ENCODE measurements at places on chromosomes 5 and 9. TPM values are rescaled to one million over a fixed set of nuclear protein-coding genes. Genes with fewer than 3 reads are reported as not detected.

NKD2 gene
- 1.7 TPM for total RNA-seq

AIF1L gene
- total RNA-seq = 58.4 TPM

UBE2D2 gene
- total RNA-seq = 120 TPM

F2RL2 gene
- 2.0 TPM for total RNA-seq

DNA sequence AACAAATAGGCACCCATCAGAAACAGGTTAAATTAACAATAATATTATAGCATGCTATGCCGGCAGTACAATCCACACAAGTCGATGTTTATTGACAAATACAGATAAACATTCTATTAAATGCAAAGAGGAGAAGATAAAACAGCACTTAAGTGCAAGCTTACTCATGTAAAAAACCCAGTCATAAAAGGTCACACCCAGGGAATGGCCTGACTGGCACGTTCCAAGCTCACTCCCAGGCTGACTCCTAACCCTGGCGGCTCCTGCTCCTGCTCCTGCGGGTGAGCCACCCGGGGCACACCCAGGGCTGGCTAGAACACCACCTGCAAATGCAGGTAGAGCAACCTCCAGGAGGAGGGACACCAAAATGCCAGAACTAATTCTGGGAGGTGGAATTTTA, 66.9 kb downstream of the SEMA4D start:
- no peak for DNase-seq

- no peak for DNase-seq
Measured at GRCh38 chr5:143434261-143435209, 31.0 kb upstream of the NR3C1 start.

DNA sequence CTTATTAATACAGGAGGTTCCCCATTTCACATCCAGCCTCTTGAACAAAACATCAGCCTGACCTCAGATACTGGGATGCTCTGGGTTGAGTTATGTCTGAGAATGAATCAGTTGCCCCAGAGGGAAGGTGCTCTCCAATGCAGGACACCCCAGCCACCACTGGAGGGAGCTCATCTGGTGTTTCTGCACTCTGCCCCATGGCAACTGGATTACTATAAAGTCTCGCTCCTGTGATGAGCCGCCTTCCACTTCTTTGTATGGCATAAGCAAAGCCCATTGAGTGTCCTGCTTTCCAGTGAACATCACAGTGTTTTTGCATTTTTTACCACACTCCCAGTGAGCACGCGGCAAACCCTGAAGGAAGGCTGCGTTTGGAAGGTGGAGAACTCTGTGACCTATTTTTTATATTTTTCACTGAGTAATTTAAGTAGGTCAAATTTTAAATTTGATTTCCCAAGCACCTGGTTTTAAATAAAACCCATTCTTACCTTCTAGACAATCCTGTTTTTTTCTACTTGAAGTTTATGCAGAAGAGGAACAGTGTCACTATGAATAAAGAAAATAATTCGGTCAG, 176.9 kb upstream of the WWC1 start:
- no peak for DNase-seq

- no peak for DNase-seq
Measured at GRCh38 chr5:151239237-151239861, 13.6 kb upstream of the GM2A start.
